ENCODE measurements at places on chromosomes 4 and X. TPM values are rescaled to one million over a fixed set of nuclear protein-coding genes. Genes with fewer than 3 reads are reported as not detected.
A peak's percentile ranks its signal among the peaks of the same experiment; 100 is the strongest.

- no peaks in the 10 kb centered on the region for H3K36me3 ChIP-seq
- no peak for DNase-seq
- peaks cover 28% of the 10 kb centered on the region for H3K4me1 ChIP-seq
- peak overlapping the region; percentile 75 for H3K27ac ChIP-seq
These were observed 113.5 kb downstream of the DHX15 start for GRCh38 chr4:24470666-24471485.

OCIAD2 gene
- total RNA-seq = 14.5 TPM

DNA sequence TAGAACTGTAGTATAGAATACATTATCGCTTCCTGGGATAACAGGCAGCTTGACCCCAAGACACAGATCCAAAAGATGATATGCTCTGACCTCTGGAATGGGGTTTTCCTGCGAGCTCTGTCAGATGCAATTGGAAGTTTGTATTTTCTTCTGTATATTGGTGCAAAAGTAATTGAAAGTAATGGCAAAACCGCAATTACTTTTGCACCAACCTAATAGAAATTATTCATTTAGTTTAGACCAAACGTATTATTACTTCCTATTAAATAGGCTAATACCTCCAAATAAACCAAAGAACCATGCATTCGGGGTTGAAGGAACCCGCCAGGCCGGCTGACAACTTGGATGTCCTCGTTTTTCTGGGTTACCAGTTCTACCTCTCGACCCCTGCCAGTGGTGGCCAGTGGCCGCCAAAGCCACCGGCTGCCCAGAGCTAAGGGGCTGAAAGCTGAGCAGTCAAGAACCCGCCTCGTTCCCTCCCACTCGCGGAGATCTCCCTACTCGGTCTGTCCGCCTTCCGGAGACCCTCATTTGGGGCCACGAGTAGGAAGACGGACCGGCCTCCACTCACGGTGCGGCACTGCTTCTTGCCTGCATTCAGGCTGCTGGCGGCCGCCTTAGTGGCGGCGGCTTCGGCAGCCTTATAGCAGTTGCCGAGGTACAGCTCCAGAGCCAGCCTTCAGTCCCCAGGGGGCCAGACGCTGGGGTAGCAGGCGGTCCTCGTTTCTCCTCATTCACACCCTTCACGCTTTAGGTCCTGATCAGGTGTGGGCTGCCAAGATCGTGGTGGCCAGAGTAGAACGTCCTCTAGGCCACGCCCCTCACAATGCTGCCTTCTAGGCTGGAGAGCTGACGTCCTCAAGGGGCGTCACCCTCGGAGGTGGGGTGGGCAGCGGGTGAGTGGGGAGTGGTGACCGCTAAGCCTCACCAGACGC is 121.9 kb downstream of the RBMX2 start:
- H3K27me3 ChIP-seq = no peaks in the 10 kb centered on the region
- H3K4me3 ChIP-seq = peak overlapping the region; percentile 68
- no peak for DNase-seq
- no peaks in the 10 kb centered on the region for H3K4me1 ChIP-seq
- H3K36me3 ChIP-seq = no peaks in the 10 kb centered on the region

DNA sequence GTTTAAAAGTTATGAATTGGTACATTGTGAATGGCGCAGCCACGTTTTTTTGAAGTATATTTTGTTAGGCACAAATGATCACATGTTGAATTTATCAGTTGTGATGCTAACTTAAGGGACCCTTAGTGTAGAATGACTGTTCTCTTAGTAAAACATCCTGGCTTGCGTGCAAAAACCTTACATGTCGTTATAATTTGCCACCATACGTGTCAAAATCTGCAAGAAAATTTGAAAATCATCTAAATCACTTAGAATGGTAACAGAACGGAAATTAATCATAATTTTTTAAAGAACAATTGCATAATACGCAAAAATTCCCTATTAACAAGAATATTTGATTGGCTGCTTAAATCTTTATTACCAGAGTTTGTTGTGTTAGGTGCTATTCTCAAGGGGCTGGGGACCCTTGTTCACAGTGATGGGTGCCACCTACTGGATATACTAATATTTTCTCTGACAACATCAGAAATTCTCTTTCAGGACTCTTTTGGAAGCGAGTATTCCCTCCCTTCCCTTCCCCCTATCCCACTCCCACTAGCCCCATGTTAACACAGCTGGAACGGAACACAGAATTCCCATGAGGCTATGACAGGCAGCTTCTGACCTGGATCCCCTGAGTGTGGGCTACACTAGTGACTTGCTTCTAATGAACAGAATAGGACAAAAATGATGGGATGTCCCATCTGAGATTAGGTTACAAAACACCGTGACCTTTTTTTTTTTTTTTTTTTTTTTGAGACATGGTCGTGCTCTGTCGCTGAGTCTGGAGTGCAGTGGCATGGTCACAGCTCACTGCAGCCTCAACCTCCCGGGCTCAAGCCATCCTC is 71.8 kb downstream of the SUPT20HL2 start:
- peaks cover 41% of the 10 kb centered on the region for H3K4me1 ChIP-seq
- H3K27me3 ChIP-seq = no peaks in the 10 kb centered on the region
- H3K27ac ChIP-seq = peak overlapping the region; percentile 91
- no peaks in the 10 kb centered on the region for H3K36me3 ChIP-seq

- no peaks in the 10 kb centered on the region for H3K36me3 ChIP-seq
- no peak for DNase-seq
- H3K27ac ChIP-seq = no peak overlapping the region
- H3K4me3 ChIP-seq = no peak overlapping the region
- H3K4me1 ChIP-seq = peaks cover 29% of the 10 kb centered on the region
These were observed 327.7 kb downstream of the PAPSS1 start for GRCh38 chr4:107392380-107392779.

MAGEA2B gene
- total RNA-seq = not detected

DNA sequence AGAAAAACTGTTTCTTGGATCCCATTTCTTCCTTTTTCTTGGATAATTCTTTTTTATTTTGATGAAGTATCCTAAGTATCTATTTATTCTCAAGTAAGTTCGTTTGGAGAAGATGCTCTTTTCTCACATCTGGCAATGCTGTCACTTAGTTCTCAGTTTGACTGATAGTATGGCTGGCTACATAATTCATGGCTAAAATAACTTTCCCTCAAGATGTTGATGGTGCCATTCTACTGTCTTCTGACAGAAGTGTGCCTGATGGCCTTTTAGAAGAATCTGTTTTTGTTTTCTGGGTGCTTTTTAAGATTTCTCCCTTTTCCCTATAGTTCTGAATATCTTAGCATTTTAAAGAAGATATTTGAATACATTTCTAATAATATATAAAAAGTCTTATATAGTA is 41.6 kb downstream of the EVC2 start:
- no peak for DNase-seq
- H3K36me3 ChIP-seq = peaks cover 23% of the 10 kb centered on the region
- no peaks in the 10 kb centered on the region for H3K4me1 ChIP-seq
- no peaks in the 10 kb centered on the region for H3K27me3 ChIP-seq
